ENCODE measurements at places on chromosomes 5 and 9.
A peak's percentile ranks its signal among the peaks of the same experiment; 100 is the strongest.

GRCh38 chr5:121698690-121699089 lies 153.0 kb upstream of the FTMT start:
- DNase-seq, result no peak

GRCh38 chr5:112208699-112209615 lies 210.1 kb downstream of the EPB41L4A start:
- no peak for DNase-seq

GRCh38 chr9:738209-738915 lies 103.1 kb upstream of the DMRT1 start:
- no peak for DNase-seq

- DNase-seq, result peak; percentile 7
Measured at GRCh38 chr5:124651663-124652513, 94.6 kb downstream of the ZNF608 start.

- no peak for DNase-seq
Measured at GRCh38 chr9:135762921-135763320, 60.9 kb downstream of the KCNT1 start.

GRCh38 chr9:2622461-2623287 lies 1.1 kb downstream of the VLDLR start:
- no peak for DNase-seq
